ENCODE measurements at places on chromosomes 5 and 9.

- DNase-seq = no peak
Observed at GRCh38 chr5:158635565-158635964, 464.2 kb downstream of the EBF1 start.

DNA sequence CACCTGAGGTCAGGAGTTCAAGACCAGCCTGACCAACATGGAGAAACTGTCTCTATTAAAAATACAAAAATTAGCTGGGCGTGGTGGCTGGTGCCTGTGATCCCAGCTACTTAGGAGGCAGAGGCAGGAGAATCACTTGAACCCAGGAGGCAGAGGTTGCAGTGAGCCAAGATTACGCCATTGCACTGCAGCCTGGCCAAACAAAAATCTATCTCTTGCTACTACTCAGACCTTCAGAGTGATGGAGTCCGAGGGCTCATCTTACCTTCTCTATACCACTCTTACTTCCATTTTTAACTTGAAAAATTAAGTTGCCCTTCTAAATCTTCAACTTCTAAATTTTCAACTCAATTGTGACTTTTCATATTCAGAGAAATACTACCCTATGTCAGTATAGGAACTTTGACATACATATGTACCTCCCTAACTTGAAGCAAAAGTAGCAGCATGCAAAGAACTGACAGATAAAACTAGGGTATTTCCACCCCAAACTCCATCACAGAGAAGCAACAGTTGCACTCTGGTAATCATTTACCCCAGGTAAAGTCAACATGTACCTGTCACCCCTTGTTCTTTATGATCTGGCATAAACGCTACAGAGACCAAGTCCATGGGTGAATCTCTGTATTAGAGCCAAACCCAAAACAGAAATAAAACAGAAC is 11.4 kb downstream of the ZFAND5 start:
- DNase-seq = no peak

- no peak for DNase-seq
Observed at GRCh38 chr5:26388976-26389375, 649.4 kb downstream of the CDH9 start.

DNA sequence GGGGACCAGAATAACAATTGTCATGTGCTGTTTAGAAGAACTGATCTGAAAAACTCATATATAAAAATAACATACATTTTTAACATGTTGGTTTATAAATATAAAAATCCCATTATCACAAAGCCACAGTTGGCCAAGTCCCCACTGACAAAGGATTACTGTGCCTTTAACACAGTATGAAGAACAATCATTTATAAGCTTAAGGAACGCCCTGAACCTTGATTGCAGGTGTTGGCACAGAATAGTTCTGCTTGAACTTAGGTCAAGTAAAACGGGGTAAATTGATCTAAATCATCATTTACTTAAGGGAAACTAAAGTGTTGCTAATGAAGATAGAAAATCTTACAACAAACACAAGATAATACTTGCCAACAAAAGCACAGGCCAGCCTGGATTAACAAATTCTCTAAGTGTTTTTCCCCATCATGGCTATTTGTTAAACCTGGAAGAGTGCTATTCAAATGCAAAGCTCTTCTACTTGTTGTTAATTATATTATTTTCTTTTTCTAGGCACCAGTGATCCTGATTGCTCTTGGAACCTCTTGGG is 46.1 kb downstream of the ASTN2 start:
- no peak for DNase-seq

DNA sequence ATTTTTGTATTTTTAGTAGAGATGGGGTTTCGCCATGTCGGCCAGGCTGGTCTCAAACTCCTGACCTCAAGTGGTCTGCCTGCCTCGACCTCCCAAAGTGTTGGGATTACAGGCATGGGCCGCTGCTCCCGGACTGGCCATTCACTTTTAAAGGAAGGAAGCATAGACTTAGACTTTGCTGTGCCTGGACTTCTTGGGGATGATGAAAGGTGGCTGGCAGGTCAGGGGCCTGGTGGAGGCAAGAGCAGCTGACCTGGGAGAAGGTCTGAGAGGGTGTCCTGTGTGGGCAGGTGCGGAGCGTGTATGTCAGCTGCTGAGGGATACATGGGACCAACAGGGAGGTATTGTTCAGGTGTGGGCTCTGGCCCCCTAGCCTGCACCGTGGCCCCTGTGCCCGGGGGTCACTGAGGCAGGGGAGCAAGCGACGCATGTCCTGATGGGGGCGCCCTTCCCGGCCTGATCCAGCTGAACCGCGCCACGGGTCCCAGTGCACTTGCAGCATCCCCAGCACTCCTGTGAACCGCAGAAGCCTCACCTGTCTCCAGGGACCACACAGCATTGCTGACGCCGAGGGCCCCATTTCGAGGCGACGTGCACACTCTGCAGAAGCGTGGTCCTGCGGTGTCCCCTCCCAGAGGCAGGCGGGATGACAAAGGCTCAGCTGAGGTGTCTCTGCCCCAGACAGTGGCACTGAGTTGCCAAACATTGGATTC is 23.1 kb downstream of the NDUFS6 start:
- no peak for DNase-seq

- DNase-seq = peak; percentile 50
Observed at GRCh38 chr5:36079200-36079781, 12.6 kb upstream of the UGT3A2 start.

- DNase-seq = no peak
Observed at GRCh38 chr5:144065786-144066185, 104.7 kb downstream of the YIPF5 start.

DNA sequence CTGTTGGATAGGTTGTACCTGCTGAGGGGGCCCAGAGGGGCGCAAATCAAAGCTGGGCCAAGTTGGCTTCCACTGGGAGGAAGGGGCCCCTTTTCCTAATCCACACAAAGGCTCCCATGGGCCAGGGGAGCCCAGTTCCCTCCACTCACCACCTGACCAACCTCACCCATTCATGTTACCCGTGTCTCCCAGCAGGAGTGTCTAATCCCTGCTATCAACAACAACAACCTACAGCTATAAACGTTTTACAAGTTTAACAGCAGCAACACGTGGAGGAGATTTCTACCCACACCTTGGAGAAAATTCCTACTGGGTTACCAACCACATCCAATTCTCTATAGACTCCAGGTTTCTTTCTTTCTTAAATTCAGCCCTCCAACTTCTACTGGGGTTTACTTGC is 216.2 kb downstream of the SLIT3 start:
- DNase-seq = no peak

- DNase-seq = no peak
Observed at GRCh38 chr9:106130374-106130773, 436.0 kb downstream of the TMEM38B start.

DNA sequence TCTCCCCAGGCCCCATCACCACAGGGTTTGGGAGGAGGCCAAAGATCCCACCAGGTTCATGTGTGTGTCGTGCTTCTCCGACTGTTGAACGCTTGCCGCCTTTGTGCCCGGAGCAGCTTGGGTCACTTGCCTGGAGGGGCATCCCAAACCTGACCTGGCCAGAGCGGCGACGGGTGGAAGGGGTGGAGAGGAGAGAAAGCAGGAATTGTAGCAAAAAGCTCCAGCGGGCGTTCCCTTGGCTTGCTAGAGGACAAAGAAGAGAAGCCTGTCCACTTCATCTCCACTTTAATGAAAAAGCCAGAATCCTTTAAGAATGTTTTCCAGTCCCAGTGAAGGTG is 2.9 kb upstream of the TRIM41 start:
- DNase-seq = no peak

GRCh38 chr5:126339215-126339805 is 83.9 kb upstream of the GRAMD2B start:
- peak; percentile 75 for DNase-seq
